Neural progenitor cell (in vitro differentiated cells): ENCODE measurements at places on chromosomes 1 and 21.
A peak's percentile ranks its signal among the peaks of the same experiment; 100 is the strongest.

DNA sequence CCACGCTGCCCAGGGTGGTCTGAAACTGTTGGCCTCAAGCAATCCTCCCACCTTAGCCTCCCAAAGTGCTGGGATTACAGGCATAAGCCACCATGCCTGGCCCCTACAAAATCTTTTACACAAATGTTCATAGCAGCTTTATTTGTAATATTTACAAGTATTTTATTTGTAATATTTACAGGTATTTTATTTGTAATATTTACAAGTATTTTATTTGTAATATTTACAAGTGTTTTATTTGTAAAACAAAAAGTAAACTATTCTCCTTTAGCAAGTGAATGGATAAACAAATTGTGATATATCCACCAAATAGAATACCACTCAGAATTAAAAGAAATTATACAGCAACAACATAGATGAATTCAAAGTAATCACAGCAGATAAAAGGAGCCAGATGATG is 11.4 kb upstream of the FNBP1L start:
- DNase-seq: no peak

DNA sequence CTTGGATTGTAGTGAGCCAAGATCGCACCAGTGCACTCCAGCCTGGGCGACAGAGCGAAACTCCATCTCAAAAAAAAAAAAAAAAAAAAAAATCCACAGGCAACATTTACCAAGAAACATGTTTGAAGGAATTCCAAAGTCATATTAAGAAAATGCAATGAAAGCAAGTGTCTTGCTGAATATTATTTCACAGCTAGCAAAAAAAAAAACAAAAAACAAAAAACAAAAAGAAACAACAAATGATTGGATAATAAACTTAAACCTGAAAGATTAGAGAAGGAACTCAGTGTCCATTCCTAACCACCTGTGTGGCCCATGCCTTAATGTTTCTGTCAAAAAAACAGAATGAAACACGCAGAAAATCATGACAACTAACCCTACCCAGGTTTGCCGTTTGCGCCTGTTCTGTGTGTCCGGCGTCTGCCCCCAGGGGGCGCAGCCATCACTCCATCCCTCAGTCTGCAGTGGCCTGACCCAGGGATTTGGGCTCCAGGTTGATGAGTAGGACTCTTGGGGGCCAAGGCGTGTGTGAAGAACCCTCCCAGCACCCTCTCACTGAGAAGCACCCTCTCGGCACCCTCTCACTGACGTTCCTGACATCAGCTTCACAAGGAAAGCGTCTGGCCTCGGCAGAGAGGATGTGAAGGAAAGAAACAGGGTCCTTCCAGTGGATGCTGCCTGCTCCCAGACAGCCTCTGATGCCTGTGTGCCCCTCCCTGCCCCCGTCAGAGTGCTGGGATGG is 19.2 kb upstream of the PTTG1IP start:
- peak; percentile 77 for DNase-seq

DNA sequence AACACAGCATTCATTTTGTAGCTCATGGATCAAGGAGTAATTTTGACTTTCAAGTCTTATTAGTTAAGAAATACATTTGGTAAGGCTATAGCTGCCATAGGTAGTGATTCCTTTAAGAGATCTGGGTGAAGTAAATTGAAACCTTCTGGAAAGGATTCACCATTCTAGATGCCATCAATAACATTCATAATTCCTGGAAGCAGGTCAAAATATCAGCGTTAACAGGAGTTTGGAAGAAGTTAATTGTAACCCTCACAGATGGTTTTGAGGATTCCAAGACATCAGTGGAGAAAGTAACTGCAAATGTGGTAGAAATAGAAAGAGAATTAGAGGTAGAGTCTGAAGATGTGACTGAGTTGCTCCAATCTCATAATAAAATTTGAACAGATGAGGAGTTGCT is 216.6 kb downstream of the GREM2 start:
- DNase-seq: no peak

GRCh38 chr1:28257736-28258135 is 1.6 kb upstream of the SESN2 start:
- no peak for DNase-seq
